HT1080 (cell line): ENCODE measurements at places on chromosomes 12 and 14.

GRCh38 chr14:93115821-93116675 lies at the start of gene ITPK1:
ITPK1 (minus strand) TSS chr14:93115925; CDS start chr14:93115163, 762 bp downstream.
- peak; percentile 28 for DNase-seq

- DNase-seq, result peak; percentile 50
These were observed 30.8 kb downstream of the TTC7B start for GRCh38 chr14:90785471-90785870.

DNA sequence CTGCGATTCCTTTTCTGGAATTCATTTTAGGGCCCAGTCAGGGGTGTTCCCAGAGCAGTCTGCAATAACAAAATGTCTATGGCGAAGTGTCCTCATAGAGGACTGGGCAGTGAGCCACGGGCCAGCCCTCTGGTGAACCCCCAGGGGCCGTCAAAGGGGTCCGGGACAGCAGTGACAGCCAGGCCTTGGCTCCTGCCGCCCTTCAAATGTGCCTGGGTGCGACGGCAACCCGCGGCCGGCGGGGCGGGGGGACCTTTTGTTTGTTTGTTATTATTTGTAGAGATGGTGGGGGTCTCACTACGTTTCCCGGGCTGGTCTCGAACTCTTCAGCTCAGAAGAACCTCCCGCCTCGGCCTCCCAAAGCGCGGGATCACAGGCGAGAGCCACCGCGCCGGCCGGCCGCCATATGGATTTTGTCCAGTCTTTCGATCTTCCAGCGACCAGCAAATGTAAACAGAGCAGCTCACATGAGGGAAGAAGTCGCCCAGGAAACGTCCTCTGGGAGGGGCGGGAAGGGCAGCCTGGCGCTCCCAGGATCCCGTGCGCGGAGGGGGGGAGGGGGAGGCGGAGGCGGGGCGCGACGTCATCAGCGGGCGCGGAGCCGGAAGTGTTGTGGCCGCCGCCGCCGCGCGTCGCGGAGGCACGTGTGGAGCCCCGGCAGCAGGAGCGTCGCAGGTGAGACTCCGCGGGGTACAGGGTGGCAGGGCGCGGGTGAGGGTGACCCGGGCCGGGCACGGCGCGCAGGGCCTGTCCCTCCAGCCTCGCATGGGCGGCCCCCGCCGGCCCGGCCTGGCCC lies at the start of gene TRMT61A:
Gene TRMT61A (plus strand): TSS at position 610 of the 796 bp plus-strand sequence. CDS start 783 bp downstream, outside the sequence.
- peak; percentile 68 for DNase-seq

DNA sequence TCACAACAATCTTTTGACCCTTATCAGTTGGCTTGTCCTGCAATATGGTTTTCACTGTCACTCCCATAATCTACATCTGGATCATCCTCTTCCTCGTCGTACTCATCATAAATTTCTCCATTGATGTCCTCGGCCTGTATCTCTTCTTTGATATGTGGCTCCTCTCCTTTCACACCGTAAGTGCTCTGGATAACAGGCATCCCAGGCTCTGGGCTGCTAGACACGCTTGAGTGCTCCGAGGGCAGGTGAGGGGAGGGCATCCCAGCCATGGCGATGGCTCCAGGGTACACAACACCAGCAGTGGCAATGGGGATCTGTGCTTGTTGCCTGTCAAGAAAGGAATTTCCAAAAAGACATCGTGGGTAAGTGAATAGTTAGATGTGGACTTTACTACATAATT lies 415.3 kb downstream of the SOX5 start:
- no peak for DNase-seq

GRCh38 chr14:27613102-27613501 lies 1015.3 kb upstream of the NOVA1 start:
- DNase-seq, result no peak

DNA sequence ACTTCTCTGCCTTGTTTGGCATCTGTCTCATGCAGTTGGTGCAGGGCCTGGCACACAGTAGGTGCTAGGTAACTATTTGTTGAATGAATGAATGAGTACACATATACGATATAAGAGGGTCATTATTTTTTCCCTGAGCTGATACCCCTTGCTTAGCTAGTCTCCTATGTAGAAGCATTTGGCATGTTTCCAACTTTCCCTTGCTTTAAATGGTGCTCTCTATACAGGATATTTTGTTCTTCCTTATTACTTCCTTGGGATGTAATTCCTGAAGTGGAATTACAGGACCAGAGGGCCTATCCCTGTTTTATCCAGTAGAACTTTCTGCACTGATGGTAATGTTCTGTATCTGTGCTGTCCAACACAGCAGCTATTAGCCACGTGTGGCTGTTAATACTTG lies 250.1 kb upstream of the PWP1 start:
- no peak for DNase-seq

DNA sequence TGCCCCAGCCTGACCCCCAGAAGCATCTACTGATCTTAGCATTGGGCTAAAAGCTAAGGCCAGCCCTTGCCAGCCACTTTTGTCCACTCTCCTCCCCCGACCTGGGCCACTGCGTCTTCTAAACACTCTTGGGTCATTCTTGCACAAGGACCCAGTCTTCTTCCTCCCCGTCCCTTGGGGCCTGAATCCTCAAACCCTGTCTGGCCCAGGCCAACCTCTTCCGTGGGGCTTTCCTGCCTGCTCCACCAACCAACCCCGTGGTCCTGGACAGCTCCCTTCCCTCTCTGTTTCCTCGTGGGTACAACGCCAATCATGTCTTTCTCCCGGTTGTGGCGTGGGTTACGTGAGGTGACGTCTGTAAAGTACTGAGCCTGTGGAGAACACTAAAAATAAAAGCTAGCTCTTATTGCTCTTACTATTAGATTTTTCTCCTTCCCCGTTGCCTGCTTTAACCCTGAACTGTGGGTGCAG lies 21.5 kb downstream of the FAM222A start:
- no peak for DNase-seq

DNA sequence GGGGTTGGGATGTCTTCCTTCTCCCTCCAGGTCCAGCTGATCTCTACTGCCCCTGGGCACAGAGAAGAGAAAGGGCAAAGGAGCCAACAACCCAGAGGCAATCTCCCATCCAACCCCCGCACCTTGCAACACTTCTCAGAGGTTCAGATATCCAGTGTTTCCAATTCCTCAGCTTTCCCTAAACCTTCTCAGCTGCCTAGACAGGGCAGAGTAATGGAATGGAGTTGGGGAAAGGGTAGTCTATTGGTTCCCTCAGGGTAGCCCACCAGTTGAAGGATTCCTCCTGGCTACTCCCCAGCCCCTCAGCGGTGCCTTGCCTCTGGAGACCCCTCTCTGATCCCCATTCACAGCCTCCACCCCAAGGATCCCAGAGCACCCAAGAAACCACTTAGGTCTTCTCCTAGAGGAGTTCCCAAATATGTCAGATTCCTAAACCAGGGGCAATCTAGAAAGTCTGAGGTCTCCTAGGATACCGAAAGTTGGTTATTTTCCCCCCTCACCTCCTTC lies 537 bp downstream of the NFE2 start:
- DNase-seq, result no peak

- DNase-seq, result no peak
These were observed 17.9 kb upstream of the RCOR1 start for GRCh38 chr14:102574281-102575159.

- DNase-seq, result peak; percentile 64
These were observed 272.0 kb downstream of the ZFP36L1 start for GRCh38 chr14:68520637-68521556.

DNA sequence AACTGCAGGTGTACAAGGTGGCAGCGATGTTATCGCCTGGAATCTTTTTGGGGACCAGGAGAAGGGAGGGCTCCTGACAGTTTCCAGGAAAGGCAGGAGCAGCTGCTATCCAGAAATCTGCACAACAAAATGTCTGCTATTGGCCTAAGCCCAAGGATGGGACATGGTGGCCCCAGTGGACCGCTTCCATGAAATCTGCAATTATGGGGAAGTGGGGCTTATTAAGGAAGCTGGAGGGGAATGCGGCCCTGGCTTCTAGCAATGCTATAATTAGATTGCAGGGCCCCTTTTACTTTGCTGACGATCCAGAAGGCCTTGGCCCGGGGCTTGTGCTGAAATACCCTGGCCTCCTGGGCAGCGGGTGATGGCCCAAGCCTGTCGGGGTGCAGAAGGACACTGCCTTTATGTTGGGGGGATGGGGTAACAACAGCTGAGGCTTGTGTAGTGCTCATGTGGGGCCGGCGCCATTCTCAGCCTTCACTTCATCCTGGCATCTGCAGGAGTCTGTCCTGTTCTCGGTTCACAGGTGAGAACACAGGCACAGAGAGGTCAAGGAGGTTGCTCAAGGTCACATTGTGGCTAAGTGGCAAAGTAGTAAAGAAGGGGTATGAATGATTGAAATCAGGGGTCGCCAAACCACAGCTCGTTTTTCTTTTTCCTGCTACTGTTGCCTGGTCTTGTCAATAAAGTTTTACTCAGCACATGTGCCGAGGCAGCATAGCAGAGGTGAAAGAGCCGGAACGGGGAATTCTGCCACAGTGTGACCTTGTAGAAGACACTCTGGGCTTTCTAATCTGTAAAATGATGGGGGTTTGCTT lies 153.5 kb downstream of the RBM19 start:
- DNase-seq, result no peak

DNA sequence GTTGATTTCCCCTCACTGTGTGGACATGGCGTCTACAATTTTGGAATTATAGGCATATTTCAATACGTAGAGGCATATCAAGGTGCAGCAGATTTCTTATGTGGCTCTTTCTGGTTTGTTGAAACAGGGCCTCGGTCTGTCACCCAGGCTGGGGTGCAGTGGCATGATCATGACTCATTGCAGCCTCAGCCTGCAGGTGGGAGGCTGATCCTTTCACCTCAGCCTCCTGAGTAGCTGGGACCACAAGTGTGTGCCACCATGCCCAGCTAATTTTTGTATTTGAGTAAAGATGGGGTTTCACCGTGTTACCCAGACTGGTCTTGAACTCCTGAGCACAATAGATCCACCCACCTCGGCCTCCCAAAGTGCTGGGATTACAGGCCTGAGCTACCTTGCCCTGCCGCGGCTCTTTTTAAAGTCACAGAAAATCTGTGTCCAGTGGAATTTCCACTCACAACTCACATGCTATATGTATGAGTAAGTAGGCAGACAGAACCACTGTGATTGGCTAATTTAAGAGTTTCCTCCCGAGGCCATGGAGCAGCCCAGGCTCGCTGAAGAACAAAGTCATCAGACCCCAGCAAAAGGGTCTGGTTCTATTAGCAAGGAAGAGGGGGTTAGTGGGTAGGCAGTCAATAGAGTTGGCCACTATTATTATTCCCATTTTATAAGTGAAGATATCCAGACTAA lies 9.1 kb downstream of the GNG2 start:
- DNase-seq, result no peak

- no peak for DNase-seq
These were observed 1.4 kb downstream of the SLC25A29 start for GRCh38 chr14:100304825-100305323.

GRCh38 chr14:99747582-99748330 lies 45.5 kb upstream of the EML1 start:
- no peak for DNase-seq

DNA sequence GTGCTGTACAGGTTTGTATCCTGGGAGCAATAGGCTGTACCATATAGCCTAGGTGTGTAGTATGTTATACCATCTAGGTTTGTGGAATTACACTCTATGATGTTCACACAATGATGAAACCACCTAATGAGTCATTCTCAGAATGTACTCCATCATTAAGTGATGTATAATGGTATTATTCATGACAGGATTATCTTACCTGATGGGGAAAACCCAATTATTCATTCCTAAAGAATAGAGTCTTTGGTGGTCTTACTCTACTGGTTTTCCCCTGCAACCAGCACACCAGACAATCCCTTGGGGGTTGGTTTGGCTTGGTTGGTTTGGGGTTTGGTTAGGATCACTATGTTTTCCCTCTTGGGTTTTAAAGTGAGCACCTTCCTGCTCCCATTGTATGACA lies 12.6 kb upstream of the OR10P1 start:
- DNase-seq, result no peak

DNA sequence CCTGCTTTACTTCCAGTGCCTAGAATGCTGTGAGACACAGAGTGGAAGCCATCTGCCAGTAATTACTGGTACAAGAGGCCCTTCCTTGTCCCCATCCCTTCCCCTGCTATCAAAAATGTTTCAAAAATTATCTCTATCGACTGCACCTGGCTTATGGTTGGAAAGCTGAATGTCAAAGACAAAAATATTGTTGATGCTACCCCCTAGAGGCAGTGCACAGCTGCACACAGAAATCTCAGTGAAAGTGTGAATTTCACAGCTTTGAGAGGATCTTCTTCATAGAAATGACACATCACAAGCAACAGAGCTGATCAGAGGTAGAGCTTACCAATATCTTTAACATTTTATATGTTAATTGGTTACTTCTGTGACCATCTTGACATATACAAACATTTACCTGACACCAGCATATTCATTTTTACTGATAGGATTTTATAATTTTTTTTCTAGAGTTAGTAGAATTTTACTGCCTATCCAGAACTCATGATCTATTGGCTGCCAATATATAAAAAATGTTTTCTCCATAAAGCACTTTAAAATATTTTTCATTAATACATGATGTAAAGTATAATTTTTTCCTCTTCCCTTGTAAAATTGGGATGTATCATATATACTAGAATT lies 138.0 kb downstream of the AACS start:
- no peak for DNase-seq

- peak; percentile 55 for DNase-seq
These were observed 23.0 kb upstream of the ACTN1 start for GRCh38 chr14:69002069-69002468.

GRCh38 chr12:126627596-126627995 lies 1562.4 kb downstream of the AACS start:
- no peak for DNase-seq

DNA sequence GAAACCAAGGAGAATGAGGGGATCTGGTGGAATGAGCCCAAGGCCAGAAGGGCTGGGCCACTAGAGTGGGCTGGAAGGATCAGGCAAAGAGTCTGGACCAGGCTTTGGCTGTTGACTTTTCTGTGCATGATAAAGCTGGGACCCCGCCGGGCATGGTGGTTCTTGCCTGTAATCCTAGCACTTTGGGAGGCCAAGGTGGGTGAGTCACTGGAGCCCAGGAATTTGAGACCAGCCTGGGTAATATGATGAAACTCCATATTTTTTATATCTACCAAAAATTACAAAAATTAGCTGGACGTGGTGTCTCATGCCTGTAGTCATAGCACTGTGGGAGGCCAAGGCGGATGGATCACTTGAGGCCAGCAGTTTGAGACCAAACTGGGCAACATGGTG lies 393 bp upstream of the KLHL33 start:
- DNase-seq, result peak; percentile 49

DNA sequence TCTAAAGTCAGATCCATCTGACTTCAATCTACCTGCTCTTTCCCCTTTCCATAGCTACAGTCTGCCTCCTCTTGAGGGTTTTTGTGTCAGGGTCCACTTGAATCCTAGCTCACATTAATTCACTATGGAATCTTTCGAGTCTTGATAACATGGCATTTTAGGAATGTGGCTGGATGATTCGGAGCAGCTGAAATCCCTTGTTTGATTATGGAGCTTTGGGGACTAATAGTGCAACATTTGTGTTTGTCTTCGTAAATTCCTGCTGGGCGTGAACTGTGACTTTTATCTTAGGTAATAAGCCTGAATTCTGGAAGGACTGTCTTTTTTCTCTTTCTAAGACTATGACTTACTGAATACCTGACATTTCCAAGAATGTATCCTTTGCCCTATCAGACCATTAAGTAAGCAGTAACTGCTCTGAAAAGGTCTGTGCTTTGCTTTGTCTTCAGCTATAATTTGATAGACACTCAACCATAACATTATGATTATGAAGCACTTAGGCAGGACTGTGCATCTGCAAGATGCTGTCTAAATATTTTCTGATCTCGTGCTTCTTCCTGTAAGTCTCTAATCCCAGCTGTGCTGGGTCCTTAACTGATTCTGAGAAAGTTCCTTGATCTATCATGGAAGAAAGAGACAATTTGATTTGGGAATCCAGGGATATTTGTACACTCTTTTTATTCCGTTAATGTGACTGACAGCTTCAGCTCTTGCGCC lies 19.0 kb upstream of the PELI2 start:
- no peak for DNase-seq

- DNase-seq, result no peak
These were observed 2.0 kb upstream of the HCAR1 start for GRCh38 chr12:122732611-122733010.
